ENCODE measurements at places on chromosomes 11 and 22. TPM values are rescaled to one million over a fixed set of nuclear protein-coding genes. Genes with fewer than 3 reads are reported as not detected.

The BTBD18 gene
- not detected for total RNA-seq

GRCh38 chr11:104705490-104706190 is 192.6 kb downstream of the CASP12 start:
- no peak for DNase-seq

- DNase-seq: peak; percentile 86
These were observed 2.8 kb upstream of the ROBO4 start for GRCh38 chr11:124900464-124900863.

The C2CD2L gene
- total RNA-seq: 7.4 TPM

DNA sequence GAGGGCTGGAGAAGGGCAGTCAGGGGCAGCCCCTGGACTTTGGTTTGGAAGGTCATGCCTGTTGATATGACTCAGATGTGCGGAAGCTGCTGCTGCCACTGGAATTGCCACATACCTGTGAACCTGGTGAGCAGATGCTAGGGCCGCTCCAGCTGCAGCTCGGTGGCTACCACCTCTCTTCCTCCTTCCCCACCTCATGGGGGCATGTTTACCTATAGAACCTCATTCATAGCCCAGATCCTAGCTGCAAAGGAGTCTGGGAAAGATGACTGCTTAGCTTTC is 17.5 kb upstream of the TSPAN18 start:
- DNase-seq: no peak

- DNase-seq: no peak
These were observed 2.4 kb upstream of the MIOX start for GRCh38 chr22:50483977-50484853.

DNA sequence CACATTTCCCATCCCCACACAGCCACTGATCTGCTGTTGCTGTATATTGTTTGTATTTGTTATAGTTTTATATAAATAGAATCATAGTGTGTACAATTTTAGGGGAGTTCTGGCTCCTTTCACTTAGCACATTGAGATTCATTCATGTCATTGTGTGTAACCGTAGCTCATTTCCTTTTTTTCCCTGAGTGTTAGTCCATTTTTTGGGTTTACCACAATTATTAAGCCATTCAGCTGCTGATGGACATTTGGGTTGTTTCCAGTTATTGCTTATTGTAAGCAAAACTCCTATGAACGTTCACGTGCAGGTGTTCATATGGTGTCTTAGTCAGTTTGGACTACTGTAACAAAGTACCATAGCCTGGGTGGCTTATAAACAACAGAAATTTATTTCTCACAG is 33.6 kb upstream of the ADORA2A start:
- no peak for DNase-seq

GRCh38 chr11:134402910-134403309 is 9.1 kb downstream of the B3GAT1 start:
- no peak for DNase-seq

DNA sequence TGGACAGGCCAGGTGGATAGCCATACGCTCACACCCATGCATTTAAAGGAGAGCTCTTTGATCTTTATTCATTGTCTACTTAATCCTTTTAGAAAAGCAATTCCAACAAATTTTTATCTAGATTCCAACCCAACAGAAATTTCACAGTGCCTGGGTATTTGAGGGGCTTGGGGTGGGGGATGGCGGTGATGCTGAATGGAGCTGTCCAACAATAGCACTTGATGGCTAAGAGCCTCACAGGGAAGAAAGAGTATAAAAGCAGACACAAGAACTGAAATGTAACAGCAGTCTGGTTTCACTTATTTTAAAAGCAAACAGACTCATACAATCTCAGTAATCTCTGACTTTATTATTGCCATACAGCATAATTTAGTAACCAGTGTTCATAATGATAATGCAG is 101.8 kb upstream of the SORL1-AS1 start:
- DNase-seq: no peak

DNA sequence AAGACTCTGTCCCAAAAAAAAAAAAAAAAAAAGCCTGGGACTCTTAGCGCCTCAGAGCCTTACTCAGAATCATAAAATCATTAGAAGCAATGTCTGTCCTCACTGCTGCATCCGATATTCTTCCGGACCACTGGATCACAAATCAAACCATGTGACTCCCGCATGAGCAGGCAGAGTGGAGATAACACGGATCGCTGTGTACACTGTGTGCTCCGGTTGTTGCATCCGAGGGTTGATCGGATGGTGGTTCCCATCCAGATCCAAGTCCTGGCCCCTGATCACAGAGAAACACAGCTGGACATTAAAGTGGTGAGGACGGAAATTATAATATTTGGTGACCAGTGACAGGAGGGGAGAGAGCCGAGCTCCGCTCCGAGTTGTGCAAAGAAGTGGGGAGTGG is 9.7 kb upstream of the TXNRD2 start:
- DNase-seq: no peak

The PATE4 gene
- not detected for total RNA-seq

- DNase-seq: no peak
These were observed 2.7 kb downstream of the ACO2 start for GRCh38 chr22:41471568-41471967.

DNA sequence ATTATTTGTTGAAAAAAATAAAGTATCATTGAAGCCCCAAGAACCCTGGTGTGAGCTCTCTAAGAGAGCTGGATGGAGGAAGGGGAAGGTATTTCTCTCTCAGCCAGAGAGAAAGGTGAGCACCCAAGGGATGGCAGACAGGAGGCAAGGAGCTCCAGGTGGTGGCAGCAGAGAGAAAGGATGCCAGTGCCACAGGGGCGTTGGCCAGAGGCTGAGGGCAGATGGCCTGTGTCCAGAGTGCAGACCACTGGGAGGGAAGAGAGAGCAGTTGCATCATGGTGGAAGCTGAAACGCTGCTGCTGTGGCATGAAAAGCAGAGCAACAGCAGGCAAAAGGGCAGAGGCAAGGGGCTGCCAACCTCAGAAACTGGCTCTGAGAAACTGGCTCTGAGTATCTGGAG is 8.5 kb downstream of the SPON1 start:
- no peak for DNase-seq

DNA sequence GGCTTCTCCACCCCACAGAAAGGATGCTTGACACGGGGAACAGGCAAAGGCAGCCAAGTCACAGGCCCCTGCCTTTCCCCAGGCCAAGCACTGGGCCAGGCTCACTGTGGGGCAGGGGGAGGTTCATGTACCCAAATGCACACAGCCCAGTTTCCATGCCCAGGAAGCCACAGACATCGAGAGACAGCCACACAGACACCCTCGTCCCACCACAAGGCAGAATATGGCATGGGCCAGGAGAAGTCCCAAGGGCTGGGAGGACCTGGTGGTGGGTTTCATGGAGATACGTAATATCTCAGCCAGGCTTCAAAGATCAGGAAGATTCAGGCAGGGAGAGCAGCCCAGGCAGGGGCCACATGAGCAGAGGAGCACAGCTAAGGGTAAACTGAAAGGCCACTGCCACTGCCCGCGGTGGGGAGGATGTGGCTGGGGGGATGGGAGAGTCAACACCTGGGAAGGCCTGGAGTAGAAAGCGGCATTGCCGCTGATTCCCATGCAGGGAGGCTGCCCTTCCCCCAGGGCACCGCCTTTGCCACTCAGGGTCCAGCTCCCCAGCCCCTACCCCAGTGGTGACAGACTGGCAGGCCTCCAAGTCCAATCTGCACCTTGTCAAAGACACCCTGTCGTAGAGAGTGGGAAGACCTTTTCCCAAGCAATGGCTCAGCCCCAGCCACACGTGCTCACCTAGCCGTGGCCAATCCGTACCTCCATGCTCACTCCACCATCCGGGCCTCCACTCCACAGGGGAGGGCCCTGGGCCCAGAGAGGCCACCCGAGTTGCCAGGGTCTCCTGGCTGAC is 2.4 kb upstream of the MFNG start:
- DNase-seq: no peak

DNA sequence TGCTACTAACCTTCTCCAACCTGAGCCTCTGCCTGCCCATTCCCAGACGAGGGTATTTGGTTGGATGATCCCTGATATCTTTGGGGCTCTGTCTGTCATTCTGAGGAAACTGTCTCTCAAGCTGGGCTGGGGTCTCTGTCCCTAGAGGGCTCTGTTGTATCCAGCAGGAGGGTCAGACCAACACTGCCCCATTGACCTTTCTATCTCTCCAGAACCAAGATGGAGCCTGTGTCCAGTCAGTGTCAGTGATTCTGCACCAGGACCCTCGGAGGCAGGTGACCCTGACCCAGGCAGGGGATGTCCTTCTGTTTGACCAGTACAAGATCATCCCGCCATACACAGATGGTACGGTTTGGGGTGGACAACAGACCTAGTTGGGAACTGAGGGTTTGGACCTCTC is 21.9 kb downstream of the OTOG start:
- DNase-seq: no peak

GRCh38 chr22:43995798-43996169 is 28.3 kb upstream of the PARVB start:
- DNase-seq: no peak

The LDHAL6A gene
- not detected for total RNA-seq

GRCh38 chr11:98561252-98561651 is 459.5 kb upstream of the CNTN5 start:
- DNase-seq: no peak

- DNase-seq: no peak
These were observed 8.4 kb downstream of the KCTD17 start for GRCh38 chr22:37059876-37060449.

DNA sequence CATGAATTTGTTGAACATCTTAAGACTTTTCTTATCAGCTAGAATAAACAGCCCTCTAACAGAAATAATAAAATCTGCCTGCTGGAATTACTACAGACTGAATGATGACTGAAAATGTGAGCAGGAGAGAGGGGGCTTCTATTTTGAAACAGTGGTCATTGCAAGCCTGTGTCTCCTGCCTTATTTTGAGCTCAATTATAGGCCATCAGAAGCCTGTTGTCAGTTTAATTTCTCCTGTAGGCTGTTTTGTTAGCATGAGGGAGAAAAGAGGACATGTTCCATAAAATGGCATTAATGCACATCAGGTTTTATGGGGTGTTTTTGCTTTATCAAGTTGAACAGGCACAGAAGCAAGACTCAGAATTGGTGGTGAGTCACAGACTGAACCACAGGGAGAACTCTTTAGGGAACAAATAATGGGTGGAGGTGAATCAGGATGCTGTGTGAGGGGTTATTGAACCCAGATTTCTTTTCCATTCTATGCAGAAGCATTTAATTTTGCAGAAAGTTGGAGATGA is 129.1 kb downstream of the PARVA start:
- no peak for DNase-seq

The RNF26 gene
- 23.3 TPM for total RNA-seq

DNA sequence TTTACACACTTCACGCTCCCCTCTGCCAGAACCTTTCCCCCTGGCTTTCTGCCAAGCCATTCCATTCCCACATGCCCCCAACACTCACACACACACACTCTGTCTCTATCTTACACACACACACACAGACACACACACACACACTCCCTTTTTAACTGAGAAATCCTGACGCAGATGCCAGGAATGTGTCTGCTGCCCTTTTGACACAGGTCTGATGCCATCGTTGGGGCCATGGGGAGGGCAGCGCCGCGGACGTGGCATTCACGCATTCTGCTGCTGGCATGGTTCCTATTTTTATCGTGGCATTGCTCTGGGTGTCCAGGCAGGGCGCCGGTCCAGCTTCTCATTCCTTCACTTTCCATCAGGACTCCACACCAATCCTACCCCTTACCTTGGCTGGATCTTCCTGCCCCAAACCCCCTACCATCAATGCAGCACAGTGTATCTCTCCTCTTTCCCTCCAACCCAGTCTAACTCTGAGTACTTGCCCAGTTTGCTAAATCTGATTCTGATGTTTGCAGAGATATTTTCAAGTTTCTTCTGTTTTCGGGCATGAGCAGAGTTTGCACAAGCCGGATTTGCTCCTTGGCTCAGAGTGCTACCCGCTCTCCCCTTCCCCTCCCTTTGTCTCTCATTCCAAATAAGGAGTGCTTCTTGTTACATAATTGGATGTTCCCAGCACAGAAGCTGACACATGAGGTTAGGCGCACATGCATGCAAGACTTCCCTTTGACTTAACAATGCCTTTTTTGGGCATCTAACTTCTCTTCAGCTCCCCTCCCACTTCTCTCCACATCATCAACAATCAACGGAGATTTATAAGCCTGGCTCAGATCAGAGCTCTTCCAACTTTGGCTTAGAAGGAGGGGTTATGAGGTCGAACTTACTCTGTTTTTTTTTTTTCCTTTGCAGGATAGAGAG is 18.8 kb downstream of the SNX19 start:
- DNase-seq: peak; percentile 93

- no peak for DNase-seq
These were observed 41.0 kb upstream of the FGF3 start for GRCh38 chr11:69860244-69860643.

DNA sequence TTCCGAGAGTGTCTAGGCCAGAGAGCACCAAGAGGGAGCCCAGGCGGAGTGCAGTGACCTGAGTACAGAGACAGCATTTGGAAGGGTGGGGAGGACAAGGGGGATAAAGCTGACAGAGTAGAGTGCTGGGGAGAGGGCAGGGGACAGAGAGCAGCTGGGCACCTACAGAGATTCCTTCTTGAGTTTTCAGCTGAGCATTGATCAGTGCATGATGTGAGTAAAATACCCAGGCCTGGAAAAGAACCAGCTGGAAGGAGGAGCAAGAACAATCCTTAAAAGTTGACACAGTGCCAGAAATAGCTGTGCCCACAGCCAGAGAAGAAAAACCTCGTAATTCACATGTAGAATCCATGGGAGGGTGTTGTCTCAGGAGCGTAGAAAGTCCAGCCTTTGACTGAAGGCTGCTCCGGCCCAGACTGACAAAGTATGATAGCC is 33.9 kb upstream of the PANX2 start:
- DNase-seq: no peak

DNA sequence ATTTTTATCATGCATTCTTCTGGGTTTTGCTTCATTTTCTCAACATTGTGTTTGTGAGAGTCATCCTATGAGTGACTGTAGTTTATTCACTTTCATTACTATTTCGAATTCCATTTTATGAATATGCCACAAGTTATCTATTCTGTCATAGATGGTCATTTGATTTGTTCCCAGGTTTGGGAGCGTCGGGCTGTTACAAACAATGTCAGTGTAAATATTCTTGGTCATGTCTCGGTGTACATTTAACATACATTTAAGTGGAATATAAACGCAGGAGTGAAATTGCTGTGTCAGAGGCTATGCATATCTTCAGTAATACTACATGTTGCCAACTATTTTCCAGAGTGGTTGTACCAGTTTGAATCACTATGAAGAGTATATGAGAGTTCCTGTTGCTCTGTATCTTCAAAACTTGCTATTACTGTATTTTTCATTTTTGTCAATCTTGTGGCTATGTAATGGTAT is 2.4 kb downstream of the TRIM44 start:
- no peak for DNase-seq

- peak; percentile 67 for DNase-seq
These were observed 10.7 kb downstream of the MS4A15 start for GRCh38 chr11:60767388-60767811.

DNA sequence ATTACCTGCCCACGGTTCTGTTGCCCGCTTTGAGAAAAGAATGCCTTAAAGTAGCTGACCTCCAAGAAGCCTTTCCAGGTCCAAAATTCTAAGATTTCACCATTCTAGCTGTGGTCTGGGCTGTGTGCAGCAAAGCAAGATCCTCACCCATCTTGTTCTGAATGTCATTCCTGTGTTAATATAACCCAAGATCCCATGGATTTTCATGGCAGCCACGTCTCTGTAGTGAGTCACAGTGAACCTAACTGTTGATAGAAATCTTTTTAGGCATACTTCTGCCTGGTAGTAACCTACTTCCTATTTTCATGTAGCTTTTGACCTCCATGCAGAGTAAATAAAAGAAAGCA is 210.0 kb downstream of the NAV2 start:
- DNase-seq: no peak

GRCh38 chr22:46774253-46774979 is 12.0 kb downstream of the TBC1D22A start:
- no peak for DNase-seq
